ENCODE measurements at places on chromosomes 7 and 10.

DNA sequence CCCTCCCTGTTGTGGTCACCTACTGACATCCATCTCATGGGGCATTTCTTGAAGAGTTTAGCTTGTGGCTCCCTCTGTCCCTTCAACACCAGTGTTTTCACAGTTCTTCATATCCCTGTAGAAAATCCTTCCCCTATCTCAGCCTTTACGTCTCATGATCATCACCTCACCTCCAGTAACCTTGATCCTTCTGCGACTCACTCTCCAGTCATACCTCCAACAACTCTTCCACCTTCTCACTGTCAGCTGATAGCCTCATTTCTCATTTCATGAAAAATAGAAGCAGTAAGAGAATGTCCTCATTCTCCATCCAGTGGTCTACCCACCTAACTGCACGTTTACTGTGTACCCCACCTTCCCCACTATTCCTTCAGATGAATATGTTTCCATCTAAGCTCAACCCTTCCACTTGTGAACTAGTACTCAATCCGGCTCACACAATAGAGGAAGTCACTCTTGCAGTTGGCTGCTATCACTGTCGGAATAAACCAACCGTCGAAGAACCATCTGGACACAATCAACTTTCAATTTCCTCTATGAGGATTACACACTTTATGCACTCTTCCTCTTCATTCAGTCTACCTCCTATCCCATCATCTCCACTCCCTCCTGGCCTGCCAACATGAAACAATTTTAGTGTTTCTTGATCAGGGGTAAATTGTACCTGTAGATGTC is 256.0 kb downstream of the AHR start:
- no peak for DNase-seq

DNA sequence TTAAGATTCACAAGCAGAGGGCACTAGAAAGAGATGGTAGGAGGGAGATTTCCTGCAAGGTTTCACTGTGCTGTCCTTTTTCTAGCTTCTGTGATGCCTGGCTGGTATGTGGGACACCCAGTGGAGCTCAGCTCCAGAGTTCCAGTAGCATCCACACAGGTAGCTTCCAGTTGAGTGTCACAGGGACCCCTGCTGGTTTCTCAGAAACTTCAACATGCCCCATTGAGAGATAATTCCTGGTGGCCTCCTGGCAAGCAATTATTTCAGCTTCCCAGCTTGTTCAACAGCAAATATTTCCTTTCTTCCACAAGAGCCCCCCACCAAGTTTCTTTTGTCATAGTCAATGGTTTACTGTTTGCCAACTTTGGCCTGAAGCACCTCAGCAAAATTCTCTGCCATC is 858.7 kb downstream of the REEP3 start:
- no peak for DNase-seq

GRCh38 chr7:1526271-1526754 is 4.2 kb upstream of the MAFK start:
- DNase-seq, result no peak

DNA sequence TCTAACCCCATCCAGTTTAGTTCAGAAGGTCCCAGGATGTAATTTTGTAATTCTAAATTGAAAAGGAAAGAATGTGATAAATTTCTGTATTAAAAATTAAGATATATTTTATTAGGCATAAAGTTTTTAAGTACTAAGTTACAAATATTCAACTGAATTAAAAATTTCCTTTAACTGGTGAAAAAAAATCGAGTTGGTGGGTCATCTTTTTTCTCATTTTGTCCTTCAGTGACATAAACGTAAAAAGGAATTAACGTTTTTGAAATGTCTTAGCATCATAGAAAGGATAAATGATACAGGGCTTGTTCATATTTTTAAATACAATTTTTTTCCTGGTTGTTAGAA is 88.5 kb downstream of the BTRC start:
- DNase-seq, result no peak

- DNase-seq, result no peak
Observed at GRCh38 chr7:475951-476441, 43.6 kb downstream of the PDGFA start.

GRCh38 chr10:33412241-33412640 is 77.8 kb upstream of the NRP1 start:
- no peak for DNase-seq

GRCh38 chr10:68156373-68157185 is 47.3 kb downstream of the MYPN start:
- no peak for DNase-seq

GRCh38 chr7:151614019-151614418 is 94.3 kb upstream of the RHEB start:
- DNase-seq, result no peak

GRCh38 chr7:93310346-93310745 is 78.2 kb downstream of the VPS50 start:
- no peak for DNase-seq

GRCh38 chr7:133940368-133940767 is 186.8 kb upstream of the LRGUK start:
- peak; percentile 49 for DNase-seq

DNA sequence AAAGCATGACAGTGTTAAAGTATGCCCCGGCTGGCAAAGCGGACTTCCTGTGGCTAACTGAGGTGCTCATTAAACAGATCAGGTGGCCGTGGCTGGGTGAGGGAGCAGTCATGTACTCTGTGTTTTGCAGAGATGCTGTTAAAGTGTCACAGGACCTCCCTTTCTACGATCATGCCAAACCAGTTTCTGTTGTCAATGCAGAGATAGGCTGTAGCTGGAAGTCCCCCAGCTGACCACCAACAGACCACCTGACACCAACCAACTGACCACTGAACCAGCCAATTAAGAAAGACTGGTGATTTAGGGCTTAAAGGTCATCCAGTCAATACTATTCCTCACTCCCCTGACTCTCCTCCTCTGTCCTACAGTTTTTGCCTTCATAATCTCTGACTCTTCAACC is 431.1 kb upstream of the LRGUK start:
- DNase-seq, result no peak

DNA sequence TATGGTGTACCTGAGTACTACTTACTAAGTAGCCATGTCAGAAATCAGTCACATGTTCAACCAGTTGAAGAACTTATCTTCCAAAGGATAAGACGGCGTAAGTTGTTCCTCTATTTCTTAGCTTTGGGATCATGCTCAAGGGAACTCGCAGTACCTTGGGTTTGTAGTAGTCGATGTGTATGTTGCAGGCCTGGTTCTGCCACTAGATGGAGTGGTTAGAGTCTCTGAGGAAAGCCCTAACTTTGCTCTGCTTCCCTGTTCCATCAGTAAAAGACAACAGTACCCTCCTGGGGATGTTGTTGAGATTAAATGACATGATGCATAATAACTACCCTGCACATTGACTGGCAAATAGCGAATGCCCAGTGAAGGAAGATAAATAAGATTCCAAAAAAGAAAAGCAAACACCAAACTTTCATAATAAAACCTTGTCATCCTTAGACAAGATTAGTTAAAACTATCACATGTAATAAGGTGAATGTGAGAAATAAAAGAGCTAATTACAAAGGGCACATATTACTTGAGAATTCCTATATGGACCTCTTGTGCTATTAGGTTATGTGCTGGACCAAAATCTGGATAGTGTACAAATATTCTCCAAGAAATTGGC is 165.9 kb downstream of the ABCA13 start:
- DNase-seq, result no peak

DNA sequence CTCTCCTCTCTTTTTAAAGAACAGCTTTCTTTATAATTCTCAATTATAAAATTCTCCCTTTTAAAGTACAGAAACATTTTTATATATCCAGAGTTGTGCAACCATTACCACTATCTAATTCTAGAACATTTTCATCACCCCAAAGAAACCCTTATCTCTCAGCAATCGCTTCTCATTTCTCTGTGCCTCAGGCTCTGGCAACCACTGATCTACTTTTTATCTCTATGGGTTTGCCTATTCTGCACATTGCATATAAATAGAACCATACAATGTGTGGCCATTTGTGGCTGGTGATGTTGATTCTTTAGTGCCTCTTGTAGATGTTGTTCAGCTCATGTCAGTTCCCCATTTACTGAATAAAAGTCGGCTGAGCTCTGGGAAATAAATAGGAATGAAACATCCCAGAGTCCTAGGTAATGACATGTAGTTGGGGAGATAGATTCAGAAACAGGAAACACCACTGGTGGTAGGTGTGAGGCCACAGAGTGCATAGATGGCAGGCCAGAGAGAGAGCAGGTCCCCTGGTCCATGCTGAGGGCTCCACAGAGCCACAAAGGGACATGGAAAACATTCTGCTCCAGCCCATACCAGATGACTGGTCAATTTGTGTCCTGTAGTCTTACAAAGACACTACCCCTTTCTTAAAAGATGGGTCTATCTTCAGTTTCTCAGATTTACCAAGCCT is 126.5 kb downstream of the PLPP4 start:
- no peak for DNase-seq

- DNase-seq, result peak; percentile 21
Observed at GRCh38 chr7:139620676-139621344, 97.3 kb downstream of the CLEC2L start.

DNA sequence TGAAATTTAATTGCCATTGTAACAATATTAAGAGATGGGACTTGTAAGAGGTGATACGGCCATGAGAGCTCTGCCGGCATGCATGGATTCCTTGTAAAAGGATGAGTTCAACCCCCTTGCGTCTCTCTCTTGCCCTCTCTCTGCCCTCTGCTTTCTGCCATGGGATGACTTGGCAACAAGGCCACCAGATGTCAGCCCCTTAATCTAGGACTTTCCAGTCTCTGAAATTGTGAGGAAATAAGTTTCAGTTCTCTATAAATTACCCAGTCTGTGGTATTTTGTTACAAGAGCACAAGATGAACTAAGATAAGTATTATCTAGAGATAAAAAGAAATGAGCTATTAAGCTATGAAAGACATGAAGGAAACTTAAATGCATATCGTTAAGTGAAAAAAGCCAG is 145.7 kb upstream of the AHR start:
- DNase-seq, result no peak

DNA sequence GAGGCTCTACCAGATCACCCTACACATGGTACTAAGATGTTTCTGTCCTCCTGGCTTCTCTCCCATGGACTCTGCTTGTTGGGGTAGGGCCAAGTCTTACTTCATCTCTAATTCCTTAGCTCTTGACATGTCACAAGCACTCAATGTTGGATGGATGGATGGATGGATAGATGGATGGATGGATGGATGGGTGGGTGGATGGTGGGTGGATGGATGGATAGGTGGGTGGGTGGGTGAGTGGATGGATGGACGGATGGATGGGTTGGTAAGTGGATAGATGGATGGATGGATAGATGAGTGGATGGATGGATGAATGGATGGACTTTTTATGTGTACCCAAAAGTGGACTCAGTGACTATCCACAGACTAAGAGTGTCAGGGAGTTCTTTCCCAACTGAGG is 28.5 kb downstream of the HSPA12A start:
- DNase-seq, result no peak

DNA sequence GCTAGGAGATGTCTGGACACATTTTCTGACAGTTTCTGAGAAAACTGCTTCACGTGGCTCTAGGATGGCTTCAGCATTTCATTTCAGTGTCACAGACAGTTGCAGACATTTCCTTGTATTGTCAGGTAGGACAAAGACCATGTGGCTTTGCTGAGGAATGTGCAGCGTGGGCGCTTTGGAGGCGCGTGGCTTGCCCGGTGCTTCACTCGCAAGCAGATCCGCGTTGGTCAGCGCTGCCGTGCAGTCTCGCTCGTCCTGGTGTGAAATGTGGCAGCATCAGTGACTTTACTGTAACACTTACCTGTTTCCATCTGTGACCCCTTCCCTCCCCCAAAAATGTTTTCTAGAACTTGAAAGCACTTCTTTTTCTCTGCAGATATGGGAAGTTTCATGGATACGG is 340.5 kb downstream of the SDK1 start:
- no peak for DNase-seq

GRCh38 chr7:139370301-139370942 is 10.7 kb downstream of the LUC7L2 start:
- no peak for DNase-seq

DNA sequence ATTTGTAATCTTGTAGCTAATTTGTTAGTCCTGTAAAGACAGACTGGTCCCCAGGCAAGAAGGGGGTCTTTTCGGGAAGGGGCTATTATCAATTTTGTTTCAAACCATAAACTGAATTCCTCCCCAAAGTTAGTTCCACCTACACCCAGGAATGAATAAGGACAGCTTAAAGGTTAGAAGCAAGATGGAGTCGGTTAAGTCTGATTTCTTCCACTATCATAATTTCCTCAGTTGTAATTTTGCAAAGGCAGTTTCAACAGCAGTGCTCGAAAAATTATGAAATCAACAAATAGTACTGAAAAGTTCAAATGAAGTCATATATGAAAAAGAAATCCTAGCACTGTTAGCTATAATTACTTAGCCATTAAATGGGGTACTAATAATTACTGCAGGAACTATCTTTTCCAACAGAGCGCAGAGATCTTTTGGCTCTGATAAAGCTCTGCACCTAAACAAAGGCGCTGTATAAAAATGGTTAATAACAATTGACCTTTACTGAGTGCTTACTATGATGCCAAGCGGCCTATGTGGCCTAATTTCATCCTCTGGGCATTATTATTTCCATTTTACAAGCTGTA is 756 bp upstream of the SEC24C start:
- DNase-seq, result no peak

DNA sequence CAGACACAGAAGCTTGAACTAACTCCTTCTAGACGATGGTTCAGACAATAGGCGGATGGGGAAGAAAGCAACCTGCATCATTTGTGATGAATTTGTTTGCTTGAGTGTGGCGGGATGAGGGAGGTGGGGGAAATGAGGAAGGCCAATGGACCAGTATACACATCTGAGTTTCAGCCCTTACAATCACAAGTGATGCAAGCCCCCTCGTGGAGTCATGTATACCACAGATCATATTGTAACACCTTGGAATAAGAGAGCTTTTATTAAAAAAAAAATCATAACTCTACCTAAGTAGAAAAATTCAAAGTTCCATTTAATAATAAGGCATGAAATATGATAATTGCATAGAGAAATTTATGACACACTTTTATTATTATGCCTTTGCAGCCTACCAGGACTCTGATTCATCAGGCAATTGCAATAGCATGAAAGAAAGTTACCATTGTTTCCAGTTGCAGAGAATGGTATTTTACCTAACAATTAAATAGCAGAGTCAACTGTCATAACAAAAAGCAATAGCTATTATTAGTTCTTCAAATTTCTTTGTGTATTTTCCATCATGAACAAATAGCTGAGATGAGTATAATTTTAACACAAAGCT is 230.2 kb upstream of the AKR1E2 start:
- DNase-seq, result no peak

DNA sequence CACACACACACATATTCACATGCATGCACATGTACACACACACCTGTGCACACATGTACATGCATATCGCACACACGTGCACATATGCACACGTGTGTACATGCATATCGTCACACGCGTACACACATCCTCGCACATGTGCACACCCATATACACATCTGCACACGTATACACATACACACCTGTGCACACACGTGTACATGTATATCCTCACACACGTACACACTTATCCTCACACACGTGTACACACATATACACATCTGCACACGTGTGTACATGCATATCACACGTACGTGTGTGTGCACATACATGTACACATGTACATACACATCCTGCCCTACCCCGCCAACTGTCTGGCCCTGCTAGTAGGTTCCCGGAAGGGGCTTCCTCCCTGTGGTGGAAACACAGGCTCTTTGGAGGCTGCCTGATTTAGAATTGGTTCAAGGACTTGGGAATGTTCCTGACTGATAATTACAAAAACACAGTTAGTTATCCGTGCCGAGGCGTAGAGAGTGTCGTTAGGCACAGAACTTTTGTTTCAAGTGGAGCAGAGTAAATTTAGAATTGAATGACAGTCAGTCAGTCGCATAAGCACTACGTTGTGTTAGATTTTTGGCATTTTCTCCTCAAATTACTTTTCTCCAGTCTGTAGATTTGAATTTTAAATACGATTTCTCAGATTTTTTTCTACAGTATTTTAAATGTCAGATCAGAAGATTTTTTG is 18.5 kb upstream of the PRKAR1B start:
- DNase-seq, result no peak

- DNase-seq, result no peak
Observed at GRCh38 chr10:110460111-110460809, 37.4 kb upstream of the DUSP5 start.
